ENCODE measurements at places on chromosomes 3 and 15.
A peak's percentile ranks its signal among the peaks of the same experiment; 100 is the strongest.

- DNase-seq = peak; percentile 74
These were observed 21.1 kb upstream of the PLXND1 start for GRCh38 chr3:129627350-129628168.

GRCh38 chr3:157070678-157070999 lies 89.3 kb downstream of the CCNL1 start:
- no peak for DNase-seq

- no peak for DNase-seq
These were observed 19.8 kb downstream of the CD200 start for GRCh38 chr3:112352720-112353119.

DNA sequence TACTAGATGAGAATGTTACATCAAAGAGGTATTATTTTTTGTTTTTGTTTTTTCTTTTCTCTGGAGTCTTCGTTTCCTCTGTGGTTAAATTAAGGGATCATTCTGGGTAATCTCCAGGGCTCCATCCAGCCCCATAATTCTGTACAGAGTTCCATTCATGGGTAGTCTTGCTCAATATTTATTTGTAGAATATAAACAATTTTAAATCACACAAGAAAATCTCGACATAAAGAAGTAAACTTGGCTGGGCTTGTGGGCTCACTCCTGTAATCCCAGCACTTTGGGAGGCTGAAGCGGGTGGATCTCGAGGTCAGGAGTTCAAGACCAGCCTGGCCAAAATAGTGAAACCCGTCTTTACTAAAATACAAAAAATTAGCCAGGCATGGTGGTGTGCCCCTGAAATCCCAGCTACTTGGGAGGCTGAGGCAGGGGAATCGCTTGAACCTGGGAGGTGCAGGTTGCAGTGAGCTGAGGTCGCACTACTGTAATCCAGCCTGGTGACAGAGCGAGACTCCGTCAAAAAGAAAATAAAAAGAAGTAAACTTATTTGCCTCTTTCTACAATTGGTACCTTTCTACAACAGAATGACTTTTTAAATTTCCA lies 166.8 kb upstream of the TGFBR2 start:
- DNase-seq = no peak

DNA sequence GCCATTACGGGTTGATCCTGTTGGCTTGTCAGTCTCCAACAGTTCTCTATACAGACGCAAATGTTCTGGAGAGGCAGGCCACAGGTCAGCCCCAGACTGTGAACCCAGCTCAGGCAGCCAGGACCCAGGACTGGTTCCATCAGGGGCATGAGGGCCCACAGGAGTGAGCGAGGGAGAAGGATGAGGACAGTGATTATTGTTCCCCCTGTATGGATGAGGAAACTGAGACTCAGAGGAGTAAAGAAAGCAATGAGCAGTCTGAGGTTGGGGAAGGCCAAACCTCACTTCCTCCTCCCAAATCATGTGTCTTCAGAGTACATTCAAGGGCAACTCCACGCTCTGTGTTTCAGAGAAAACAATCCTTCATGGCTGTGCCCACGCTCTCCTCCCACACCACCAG lies 121.9 kb downstream of the RPLP1 start:
- no peak for DNase-seq

GRCh38 chr3:197202694-197203093 lies 95.7 kb downstream of the DLG1 start:
- no peak for DNase-seq

GRCh38 chr15:48627260-48627940 lies 18.1 kb downstream of the FBN1 start:
- no peak for DNase-seq

- DNase-seq = no peak
These were observed 428.5 kb upstream of the CNTN3 start for GRCh38 chr3:75042941-75043340.

DNA sequence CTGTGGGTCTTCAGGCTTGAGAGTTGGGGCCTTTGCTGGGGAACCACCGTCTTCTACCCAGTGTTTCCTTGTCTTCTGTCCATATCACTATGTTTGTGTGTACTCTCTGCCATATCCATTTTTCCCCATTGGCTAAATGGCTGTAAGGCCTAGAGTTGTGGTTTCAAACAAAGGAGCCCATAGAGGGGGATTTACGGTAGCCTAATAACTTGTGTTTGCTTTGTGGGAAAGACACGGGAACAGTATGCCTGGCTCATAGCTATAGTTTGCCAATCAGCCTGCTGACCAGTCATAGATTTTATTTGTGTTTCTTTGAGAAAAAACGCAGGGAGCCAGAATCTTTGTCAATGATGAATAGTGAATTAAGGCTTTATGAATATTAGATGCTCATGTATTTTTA lies 554.8 kb downstream of the NAALADL2 start:
- DNase-seq = no peak

- no peak for DNase-seq
These were observed 25.0 kb upstream of the BFSP2 start for GRCh38 chr3:133374708-133375402.

- peak; percentile 62 for DNase-seq
These were observed 43.0 kb downstream of the ZBTB38 start for GRCh38 chr3:141411251-141411771.

DNA sequence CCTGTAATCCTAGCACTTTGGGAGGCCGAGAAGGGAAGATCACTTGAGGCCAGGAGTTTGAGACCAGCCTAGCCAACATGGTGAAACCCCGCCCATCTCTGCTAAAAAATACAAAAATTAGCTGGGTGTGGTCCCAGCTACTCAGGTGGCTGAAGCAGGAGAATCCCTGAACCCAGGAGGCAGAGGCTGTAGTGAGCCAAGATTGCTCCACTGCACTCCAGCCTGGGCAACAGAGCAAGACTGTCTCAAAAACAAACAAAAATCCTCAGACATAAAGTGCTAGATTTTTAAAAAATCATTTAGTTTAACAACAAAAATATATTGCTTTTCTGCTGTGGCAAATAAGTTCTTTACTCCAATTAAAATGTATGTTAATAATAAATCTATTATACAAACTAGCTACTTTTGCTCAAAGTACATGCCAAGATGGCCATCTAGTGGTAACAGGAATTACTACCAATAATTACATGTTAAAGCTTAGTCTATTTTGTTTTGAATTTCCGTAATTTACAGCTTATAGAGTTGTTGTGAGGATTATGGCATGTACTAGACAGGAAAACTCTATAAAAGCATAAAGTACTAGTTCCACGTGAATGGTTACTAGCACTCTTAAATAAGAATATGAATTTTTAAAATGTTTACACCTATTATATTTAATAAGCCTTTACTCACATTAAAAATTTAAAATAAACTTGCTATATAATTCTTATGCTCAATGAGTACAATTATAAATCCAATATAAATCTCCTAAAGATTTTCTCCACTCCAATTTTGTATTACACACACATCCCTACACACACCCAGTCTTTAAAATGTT lies 39.0 kb downstream of the GABPB1 start:
- peak; percentile 66 for DNase-seq

DNA sequence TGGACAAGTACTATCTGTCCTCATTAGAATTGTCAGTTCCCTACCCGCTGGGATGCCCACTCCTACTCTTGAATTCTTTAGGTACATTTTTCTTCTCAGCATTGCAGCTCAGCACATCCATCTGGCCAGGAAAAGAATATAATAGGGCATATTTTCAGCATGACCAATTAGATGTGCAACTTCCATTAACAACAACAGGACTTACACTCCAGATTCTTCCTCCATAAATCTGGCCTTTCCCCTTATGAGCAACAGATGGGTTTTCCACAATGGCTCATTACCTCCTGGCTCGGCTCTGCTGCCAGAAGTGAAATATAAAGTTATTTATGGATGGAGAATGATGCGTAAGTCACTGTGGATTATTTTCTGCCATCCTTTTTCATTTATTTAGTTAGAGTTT lies 443.8 kb upstream of the TGFBR2 start:
- no peak for DNase-seq

- DNase-seq = no peak
These were observed 48.6 kb upstream of the LDHAL6B start for GRCh38 chr15:59157840-59158700.

- no peak for DNase-seq
These were observed 150.5 kb upstream of the SLC2A2 start for GRCh38 chr3:171177056-171177455.

GRCh38 chr3:107938143-107938542 lies 152.7 kb downstream of the CD47 start:
- DNase-seq = peak; percentile 40

GRCh38 chr3:16482194-16482769 lies 31.2 kb downstream of the RFTN1 start:
- DNase-seq = no peak

All from CD4-positive, alpha-beta T cell treated with Interleukin-17A for 1 hour (primary cell).